ENCODE measurements at places on chromosomes 2 and 18.

DNA sequence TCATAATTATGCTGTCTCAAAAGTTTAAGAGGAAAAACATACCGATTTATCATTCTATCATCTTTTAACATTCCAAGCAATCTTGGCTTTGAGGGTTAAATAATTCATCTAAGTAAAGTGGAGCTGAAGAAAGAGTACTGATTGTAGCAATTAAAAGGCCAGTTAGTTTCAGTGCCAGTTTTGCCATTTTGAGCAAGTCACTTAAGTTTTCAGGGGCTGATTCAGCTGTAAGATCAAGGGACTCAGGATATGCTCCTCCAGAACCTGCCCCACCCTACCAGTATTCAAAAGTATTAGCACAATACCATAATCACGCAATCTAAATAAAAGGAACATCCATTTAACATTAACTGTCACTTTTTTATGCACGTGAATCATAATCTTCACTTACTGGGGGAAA is 1.9 kb downstream of the SS18 start:
- no peak for DNase-seq

- no peak for DNase-seq
Observed at GRCh38 chr2:168698969-168699368, 103.5 kb upstream of the NOSTRIN start.

DNA sequence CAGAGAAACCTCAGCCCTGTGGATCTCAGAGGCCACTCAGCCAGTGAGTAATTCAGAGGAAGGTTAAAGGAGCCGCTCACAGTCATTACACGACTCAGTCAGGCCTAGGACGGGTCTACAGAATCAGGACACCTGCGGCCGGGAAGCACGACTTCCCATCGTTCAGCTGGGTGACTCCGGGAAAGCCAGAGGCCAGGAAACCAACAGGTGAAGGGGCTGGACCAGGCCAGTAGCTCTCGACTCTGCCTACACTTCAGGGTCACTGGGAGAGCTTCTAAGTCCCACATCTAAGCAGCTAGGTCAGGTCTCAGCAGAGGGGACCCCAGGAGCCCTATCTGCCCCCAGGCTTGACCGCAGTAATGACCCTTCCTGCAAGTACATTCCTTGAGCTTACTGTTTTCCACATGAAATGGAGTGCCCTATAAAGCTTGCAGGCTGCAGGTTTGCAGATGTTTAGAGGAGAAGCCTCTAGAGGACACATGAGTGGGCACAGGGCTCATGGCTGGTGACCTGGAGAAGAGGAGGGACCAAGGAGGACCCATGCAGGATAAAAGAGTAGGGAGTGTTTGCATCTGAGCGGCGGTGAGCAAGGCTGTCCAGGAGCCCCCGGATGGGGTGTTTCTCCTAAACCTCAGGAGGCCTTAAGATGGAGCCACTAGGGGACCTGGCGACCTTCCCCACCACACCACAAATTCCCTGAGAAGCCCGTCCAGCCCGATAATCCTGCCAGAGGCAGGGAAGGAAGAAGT is 9.5 kb downstream of the DIPK1C start:
- no peak for DNase-seq

DNA sequence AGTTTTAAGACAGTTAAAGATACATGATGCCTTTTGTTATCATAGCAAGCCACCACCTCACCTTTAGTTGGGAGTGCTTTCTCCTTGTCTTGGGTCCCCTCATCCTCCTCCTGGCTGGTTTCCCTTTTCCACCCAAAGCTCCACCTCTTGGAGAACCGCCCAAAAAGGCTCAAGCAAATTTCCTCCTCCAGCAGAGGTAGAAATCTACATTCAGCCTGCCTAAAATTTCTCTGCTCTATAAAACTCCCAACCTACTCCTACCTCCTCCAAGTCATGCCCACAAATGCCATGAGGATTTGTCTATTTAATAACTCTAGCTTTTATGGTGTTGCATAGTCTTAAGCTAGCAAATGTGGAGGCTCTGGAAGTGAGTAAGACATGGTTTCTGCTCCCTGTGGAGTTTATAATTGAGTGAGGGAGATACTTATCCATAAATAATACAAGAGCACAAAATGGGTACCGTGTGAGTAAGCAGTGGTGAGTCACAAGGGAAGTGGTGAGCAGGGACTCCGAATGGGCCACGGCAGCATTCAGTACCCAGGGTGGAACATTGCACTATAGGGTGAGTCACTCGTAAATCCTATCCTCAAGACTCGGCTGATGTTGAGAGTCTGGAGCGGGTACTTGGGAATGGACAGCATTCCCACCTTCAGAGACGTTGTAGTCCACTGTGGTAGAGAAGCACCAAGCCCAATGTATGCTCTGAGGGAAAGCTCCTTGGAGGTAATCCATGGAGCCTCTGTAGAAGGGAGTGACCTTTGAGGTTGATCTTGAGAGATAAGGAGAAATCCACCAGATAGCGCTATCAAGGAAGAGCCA is 146.3 kb downstream of the RTN4 start:
- DNase-seq = peak; percentile 82

DNA sequence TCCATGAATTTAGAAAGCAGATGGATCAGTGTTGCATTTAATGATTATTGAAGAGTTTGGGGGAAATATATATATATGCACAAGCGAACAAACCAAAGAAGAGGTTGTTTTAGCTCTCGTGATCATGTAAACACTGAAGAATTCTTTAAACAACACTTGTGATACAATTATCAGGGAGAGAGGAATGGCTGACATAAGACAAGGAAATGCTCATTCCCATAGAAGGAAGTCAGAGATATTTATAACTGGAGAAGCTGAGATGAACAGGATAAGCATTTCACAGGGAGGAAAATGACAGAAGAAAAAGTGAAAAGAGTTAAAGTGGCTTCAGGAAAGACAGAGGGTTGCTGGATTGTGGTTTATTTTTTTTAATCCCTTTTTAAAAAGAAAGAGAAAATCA is 10.6 kb upstream of the COL6A3 start:
- DNase-seq = no peak

GRCh38 chr2:120267348-120267747 is 14.7 kb downstream of the RALB start:
- no peak for DNase-seq

GRCh38 chr18:30982285-30982992 is 60.1 kb downstream of the DSC3 start:
- no peak for DNase-seq

DNA sequence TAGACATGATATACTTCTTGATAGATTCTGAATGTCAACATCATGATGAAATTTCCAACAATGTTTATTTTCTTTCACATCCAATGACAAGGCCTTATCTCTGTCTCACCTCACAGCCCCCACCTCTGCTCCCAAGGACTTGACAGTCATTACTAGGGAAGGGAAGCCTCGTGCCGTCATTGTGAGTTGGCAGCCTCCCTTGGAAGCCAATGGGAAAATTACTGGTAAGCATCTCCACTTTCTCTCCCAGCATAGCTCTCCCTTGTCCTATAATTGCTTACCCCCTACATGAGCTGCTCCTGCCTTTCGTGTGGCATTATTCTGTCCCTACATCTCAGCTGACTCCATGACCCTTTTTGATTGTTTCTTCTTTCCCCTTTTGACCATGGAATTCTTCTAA is 821.8 kb downstream of the MBD2 start:
- DNase-seq = no peak

DNA sequence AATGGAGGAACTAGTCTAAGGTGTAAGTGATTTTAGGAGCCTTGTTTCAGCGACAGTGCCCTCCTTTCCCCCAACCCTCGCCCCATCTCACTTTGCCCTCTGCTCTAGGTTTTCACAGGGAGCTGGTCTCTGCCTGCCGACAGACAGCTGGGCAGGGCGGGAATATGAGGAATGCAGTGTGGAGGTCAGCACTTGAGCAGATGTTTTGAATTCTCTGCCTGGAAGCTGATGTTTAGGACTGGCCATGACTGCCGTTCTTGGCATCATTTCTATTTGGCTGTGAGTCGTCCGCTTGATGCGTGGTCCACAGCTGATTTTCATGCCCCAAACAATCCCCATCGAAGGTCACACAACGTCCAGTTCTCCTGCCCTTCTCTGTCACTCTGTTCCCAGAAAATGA is 55.1 kb upstream of the SIX3 start:
- DNase-seq = no peak

DNA sequence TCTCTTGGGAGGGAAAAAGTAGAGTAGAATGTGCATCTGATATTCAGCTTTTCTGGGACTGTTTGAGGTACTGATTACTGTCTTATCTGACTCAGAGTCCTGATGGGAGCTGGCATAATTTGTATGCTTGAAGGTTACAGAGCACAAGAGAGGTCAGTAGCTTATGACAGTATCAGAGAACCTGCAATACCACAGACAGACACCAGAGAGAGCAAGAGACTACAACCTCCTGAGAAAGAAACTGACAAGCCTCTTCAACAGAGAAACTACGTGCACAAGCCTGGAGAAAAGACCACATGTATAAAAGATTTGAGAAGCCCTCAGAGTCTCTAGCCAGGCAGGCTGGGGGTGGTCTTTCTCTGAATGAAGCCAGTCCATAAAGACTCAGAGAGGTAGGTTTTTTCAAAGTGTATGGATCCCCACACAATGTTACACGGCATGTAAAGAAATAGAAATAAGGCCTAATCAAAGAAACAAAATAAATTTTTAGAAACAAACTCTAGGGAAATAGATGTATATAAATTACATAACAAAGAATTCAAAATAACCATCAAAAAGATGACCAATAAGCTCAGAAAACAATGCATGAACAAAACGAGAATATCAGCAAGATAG is 568.3 kb downstream of the LRRTM4 start:
- DNase-seq = peak; percentile 77

DNA sequence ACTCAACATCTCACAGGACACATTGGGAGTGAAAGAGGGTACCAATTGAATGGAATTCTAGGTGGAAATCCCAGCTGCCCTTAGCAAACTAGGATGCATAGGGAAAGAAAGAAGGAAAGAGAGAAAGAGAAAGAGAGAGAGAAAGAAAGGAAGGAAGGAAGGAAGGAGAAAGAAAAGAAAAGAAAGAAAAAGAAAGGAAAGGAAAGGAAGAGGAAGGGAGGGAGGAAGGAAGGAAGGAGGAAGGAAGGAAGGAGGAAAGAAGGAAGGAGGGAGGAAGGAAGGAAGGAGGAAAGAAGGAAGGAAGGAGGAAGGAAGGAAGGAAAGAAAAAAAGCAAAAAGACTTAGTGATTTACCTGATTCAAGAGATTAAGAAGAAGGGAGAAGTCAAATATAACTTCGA is 143.9 kb downstream of the SS18 start:
- no peak for DNase-seq

- DNase-seq = no peak
Observed at GRCh38 chr2:75342504-75343175, 143.3 kb upstream of the TACR1 start.

GRCh38 chr2:48131539-48132270 is 225.4 kb upstream of the FBXO11 start:
- no peak for DNase-seq
